ENCODE measurements at places on chromosomes 2 and 18.

DNA sequence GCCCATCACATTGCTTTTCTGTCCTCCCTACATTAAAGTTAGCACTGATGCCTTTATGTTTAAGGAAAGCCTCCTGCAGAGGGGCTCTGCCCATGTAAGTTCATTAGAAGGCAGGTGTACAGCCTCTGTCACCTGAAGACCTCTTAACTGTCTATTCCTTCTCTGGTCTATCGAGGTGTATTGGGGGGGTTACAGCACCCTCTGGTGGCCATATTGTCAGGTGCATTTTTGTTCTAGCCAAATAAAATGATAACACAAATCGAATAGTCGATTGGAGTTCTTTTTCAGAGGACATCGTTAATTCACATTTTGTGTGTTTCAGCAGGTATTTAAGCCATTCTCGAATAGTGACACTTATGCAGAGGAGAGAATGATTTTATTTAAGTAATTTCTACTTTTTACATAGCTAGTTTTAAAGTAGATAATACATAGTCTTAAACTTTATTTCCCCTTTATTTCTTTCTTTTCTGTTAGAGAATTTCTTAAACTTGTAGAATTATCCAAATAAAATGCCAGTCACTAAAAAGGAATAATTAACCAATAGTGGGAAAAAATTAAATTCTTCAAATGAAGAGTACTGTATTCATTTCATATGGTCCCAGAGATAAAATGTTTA is 136.8 kb downstream of the NEDD4L start:
- peak; percentile 47 for DNase-seq

- DNase-seq: peak; percentile 99
Observed at GRCh38 chr2:55138014-55138881, 88.0 kb upstream of the RTN4 start.

GRCh38 chr2:33213648-33214047 is 262.8 kb upstream of the RASGRP3 start:
- no peak for DNase-seq

DNA sequence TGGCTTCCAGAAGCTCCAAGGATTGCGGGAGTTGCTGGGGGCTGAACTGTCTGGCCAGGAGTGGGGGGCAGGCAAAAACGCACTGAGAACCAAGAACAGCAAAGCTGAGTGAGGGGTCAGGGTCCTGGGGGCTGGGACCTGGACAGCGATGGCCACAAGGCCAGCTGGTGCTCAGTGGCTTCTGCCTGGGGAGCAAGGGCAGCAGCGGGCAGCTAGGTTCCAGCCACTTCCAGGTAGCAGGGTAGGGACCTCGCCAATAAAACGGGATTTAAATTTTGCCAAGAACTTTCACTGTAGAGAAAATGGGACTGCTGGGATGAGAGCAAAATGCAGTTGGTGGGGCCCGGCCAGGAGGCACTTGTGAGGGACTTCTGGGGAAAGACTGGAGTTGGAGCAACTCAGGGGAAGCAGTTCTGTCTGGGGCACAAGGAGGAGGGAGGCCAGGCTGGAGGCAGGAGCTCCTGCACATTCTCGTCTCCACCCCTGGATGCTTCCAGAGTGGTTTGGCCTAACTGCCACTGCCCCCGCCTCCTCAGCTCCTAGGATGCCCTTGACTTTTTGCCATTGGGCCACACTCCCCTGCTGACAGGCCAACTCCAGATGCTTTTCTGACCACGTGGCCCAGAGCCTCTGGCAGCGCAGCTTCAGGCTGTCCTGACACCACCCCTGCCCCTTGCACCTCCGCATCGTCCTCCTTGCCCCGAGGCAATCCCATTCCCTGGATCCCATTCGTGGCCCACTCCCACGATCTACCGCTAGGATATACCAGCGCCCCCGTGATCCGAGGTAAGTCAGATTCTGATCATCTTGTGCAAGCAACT is 5.5 kb upstream of the CCDC74A start:
- no peak for DNase-seq

DNA sequence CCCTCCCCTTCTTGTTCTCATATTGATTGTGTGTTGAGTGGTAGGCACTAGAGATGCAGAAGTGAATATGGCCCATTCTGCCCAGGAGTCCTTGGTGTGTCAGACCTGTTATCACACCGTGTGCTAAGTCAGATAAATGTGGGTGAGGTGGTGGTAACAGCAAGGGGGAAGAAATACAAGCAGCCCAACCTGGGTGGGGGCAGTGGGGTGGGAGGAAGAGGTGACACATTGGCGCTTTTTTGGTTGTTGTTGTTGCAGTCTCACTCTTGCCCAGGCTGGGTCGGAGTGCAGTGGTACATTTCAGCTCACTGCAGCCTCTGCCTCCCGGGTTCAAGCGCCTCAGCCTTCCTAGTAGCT is 12.8 kb downstream of the B3GNT2 start:
- DNase-seq: no peak

- DNase-seq: no peak
Observed at GRCh38 chr2:70992945-70993853, 1.5 kb downstream of the TEX261 start.
